WTC11 (cell line): ENCODE measurements at places on chromosomes 13 and 19.

- no peak for DNase-seq
Measured at GRCh38 chr13:109644069-109644750, 142.2 kb downstream of the IRS2 start.

DNA sequence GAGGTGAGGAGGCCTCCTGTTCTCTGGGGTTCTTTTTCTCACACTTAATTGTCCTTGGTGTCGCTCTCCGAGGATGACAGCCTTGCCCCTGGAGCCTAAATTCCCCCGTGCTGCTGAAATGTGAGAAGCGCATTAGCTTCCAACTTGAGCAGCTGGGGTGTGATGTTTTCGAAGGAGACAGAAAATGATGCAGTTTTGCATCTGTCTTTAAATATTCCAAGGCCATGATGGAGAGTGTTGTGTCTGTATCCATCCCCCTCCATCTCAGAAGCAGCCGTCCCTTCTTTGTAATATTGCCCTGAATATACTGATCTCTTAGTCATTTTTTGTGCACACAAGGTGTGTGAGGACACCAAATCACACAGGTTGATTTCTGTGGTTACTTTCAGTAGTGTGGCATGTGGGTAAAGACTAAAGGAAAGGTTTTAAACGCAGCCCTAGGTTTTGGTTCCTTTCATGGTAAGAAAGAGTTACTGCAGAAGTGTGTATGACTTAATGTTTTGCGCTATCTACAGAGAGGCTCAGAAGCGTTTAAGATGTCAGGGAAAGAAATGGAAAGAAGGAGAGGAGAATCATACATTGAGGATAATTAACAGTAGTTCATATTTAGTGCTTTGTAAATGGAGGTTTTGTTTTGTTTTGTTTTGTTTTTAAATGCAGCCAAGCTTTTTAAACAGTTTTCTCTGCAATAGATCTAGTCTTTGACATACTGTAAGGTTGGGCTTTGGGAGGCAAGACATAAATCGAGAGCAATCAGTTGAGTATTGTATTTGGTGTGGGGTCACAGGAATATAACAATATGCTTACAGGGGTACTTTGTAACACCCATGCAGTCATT, 1.6 kb downstream of the NBEA start:
- no peak for DNase-seq

GRCh38 chr19:14472202-14472938, 2.8 kb downstream of the PTGER1 start:
- peak; percentile 91 for DNase-seq

- no peak for DNase-seq
Measured at GRCh38 chr13:61700620-61701019, 285.0 kb upstream of the PCDH20 start.

DNA sequence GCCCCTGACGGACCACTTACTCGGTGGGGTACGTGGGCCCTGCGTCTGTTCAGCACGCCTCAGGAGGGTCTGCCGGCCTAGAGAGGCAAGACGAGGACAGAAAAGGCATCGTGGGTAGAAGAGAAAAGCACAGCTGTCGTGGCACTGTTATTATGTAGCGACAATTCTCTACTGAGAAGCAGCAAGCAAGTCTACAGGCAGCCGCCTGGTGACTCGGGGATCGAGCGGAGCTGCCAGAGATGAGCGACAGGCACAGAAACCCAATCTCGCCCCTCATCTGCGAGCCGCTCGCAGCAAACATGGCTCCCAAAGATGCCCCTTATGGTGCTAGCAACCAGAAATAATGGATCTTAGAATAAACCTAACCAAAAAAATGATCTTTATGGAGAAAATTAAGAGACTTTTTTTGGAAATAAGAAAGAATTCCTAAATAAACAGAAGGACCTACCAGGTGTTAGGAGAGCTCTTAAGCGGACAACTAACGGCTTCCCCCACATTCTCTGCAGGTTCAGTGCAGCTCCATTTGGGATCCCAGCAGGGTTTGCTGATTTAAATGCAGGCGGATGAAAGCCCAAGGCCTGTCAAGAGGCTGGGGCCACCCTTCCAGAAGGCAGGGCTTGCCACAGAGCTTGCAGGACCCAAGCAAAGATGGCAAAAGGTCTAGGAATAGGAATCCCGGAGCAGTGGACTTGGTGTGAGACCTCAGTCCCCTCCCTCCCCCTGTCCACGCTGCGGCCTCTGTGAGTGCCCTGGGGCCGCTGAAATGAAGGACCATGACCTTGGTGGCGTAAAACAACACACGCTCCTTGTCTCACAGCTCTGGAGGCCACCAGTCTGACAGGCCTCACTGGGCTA, 152.6 kb downstream of the KDM4B start:
- DNase-seq: no peak

- DNase-seq: peak; percentile 42
Measured at GRCh38 chr19:47363758-47364531, 14.8 kb downstream of the DHX34 start.

DNA sequence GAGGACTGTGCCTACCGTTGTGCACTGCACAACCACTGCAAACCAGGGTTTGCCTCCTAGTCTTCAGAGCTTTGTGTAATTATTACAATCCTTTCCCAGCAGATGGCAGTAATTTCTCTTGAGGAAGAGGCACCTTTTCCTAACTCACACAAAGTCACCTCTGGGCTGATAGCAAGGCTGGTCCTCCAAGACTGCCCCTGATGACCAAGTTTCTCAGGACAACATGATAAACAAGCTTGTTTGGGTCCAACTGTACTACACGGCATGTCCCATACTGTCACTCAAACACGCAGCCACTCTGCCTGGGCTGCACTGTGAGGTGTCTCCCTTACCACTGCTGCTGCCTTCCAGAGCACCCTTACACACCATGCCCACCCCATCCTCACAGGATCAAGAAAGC, 39.3 kb downstream of the RFXAP start:
- no peak for DNase-seq

GRCh38 chr13:26680123-26680450, 80.5 kb downstream of the GPR12 start:
- peak; percentile 38 for DNase-seq
